Esophagus mucosa (tissue), 1 donor: ENCODE measurements at places on chromosomes 7 and 10.

- ATAC-seq: peak; percentile 94
Measured at GRCh38 chr10:8389630-8390029, 335.1 kb downstream of the GATA3 start.

DNA sequence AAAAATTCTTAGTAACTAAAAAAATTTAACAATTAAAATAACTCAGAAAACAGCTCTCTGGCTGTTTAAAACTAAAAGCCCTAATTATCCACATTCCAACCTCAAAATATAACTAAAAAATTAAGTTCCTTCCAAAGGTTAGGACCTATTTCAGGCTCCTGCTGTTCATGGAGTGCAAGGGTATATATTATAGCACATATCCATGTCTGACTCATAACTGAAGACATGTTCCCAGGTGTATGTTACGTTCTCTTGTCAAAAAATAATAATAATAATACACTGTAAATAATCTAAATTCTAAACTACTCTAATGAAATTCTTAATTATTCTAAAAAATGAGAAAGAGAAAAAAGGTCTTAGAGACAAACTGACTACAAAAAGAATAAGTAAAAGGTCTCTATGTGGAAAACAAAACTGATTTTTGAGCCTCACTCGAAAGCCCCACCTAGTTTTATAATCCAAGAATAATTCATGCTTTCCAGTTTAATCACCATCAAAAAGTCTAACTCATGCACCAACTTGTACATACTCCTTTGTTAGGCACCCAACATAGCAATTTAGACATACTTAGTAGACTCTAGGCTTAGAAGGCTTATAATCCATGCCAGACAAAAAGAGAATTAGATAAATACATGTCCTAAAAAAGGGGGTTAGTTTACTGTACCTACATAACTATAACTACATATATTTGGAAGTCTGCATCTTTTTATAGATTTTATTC lies 171.4 kb downstream of the KMT2E start:
- peak; percentile 96 for ATAC-seq

GRCh38 chr7:46291601-46292150 lies 370.6 kb upstream of the IGFBP3 start:
- peak; percentile 91 for ATAC-seq

DNA sequence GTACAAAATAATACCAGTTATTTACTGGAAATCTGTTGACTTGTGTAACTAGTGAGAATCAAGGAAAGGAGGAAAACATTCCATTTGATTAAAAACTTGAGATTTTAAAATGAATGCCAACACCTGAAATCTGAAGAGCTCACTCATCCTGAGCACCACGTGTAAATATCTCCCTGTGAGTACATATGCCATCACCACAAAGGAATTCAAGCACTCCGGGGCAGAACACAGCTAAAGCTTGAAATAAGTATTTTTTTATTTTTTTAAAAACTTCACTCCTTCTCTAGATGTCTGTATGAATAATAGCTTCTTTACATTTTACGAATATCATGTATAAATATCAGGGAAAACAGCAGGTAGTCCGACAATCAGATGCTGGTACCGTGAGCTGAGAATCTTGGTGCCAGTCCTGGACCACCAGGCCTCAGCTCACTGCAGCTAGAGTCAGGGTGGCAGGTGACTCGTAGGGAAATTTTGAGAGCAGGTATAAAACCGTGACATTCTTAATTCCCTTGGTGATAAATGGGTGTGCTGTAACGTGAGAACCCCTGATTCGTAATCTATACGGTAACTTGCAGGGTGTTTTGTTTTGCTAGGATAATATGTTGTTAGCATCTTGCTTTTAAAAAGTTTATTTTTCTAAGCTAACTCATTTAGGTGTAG lies 12.7 kb downstream of the LMTK2 start:
- ATAC-seq: no peak

- ATAC-seq: no peak
Measured at GRCh38 chr10:123997486-123998196, 95.8 kb downstream of the CHST15 start.

- ATAC-seq: no peak
Measured at GRCh38 chr7:130409067-130409711, 28.9 kb downstream of the CPA1 start.
